Bladder microvascular endothelial cell (primary cell): ENCODE measurements at places on chromosomes 6 and 20. TPM values are rescaled to one million over a fixed set of nuclear protein-coding genes. Genes with fewer than 3 reads are reported as not detected.

Gene OR2J3
- not detected in 2 replicates for total RNA-seq

Gene TUBB1
- total RNA-seq: not detected in 2 replicates

Gene C6orf132
- total RNA-seq: 0.06 and 0.65 TPM in 2 replicates

Gene MAFB
- total RNA-seq: 0.32 and 3.4 TPM in 2 replicates

Gene MOG
- total RNA-seq: not detected in 2 replicates

Gene FHL5
- total RNA-seq: 0.32 TPM in 1 of 2 replicates, not detected in the other

Gene RSPH9
- 0.06 and 0.16 TPM in 2 replicates for total RNA-seq

Gene DDX43
- total RNA-seq: 0.32 and 0.94 TPM in 2 replicates

Gene CRYBG1
- 35.0 and 38.2 TPM in 2 replicates for total RNA-seq

Gene PRDM13
- not detected in 2 replicates for total RNA-seq

Gene SLC17A1
- total RNA-seq: not detected in 2 replicates
